ENCODE measurements at places on chromosomes 3 and 15.

GRCh38 chr3:130243808-130244207, 101.7 kb upstream of the COL6A5 start:
- DNase-seq = no peak

GRCh38 chr3:190044142-190044541, 76.6 kb downstream of the P3H2 start:
- DNase-seq = no peak

DNA sequence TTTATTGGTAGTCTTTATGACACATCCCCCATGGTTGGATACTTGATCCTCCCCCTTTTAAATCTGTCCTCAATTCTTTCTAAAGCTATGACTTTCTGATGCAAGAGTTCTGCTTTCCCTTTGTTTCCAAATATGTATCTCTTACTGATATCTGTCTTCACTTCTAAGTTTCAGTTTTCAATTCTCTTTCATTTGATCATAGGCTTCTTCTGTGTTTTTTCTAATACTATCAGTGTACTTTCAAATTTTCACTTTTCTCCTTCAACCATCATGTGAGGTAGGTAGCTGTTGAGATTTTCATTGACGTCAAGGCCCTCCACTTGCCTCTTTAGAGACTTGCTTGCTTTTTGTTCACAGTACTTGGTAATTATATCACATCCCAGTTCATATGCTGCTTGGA, 436.5 kb downstream of the CNTN4 start:
- DNase-seq = no peak

GRCh38 chr3:141093971-141094684, 43.0 kb downstream of the SPSB4 start:
- DNase-seq = no peak

DNA sequence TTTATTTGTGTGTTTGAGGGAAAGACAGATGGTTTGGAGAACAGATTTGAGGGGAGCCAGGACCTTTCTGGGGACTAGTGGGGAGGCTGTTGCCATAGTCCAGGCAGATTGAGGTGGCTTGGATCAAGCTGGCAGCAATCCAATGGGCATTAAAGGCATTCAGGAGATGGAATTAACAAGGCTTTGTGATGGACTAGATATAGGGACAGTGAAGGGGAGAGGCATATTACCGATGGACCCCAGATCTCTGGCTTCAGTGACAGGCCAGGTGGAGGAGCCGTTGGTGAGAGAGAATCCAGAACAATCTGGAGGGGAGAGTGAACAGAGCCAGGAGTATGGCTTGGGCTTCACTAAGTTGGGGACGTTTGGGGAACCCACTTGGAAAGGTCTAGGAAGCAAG, 124.8 kb downstream of the EEFSEC start:
- DNase-seq = no peak

GRCh38 chr15:85443593-85444087, 63.2 kb downstream of the AKAP13 start:
- no peak for DNase-seq

DNA sequence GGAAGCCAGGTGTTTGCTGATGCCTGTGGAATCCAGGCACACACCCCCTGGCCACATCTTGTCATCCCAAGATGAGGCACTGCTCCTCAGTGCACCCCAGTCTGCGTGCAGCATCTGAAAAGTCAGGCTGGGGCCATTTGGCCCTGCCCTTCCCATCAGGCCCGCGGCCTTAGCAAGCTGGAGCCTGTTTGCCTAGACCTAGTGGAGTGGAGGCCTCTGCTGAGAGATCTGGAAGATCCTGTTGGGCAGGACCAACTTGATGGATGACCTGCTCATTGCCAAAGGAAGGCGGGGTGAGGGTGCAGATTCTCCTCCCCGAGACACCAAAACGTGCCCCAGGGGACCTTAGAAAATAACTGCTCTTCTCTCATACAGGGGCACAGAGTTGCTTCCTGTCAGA, 220.2 kb downstream of the SHQ1 start:
- DNase-seq = no peak

DNA sequence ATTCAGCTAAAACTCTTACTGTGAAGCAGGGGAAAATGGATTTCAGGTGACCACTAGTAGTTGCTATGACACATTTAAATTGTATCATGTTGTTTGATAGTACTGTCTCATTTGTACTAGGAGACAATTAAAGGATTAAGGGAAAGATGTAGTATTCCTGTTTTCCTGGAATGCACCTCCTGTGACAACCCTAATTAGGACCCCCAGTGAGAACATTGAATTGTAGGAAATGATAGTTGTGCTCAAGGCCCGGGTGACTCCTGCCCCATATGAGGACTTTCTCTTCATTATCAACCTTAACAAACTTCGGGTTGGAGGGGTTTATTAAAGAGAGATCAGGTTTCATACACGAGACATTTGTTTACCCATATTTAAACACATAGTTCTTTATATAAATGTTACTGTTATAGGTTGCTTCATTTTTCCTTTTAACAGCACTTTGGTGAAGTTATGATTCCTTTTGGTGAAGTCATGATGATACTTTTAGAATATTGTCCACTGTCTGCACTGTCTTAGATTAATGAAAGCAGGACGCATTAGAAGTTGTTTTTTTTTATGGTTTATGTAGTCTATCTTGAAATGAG, 392.6 kb upstream of the NAALADL2 start:
- DNase-seq = no peak

Data from retina (tissue), 1 donor.